Stimulated activated CD4-positive, alpha-beta T cell treated with anti-CD3 and anti-CD28 coated beads, TNF-alpha, amount 100 ng/mL, for 48 hours (primary cell): ENCODE measurements at places on chromosomes 16 and 17.
A peak's percentile ranks its signal among the peaks of the same experiment; 100 is the strongest.

GRCh38 chr17:15649861-15650421 is 30.4 kb upstream of the FBXW10B start:
- no peak for DNase-seq

- DNase-seq, result no peak
These were observed 22.3 kb upstream of the PLCG2 start for GRCh38 chr16:81756615-81757356.

DNA sequence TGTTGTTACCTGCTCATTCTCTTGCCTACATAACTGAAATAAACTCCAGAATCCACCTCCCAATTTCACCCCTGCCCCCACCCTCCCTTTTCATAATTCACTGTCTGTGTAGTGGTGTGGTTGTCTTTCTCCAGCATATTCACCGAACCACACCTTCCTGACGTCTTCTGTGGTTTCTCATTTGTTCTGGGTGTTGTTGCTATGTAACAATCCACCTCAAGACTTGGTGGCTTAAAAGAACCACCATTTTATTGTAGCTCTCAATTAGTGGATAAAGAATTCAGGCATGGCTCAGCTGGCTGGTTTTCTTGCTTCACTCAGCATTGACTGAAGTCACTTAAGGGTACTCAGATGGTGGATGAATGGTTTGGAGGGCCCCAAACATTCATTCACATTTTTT is 229.8 kb downstream of the MAF start:
- no peak for DNase-seq

DNA sequence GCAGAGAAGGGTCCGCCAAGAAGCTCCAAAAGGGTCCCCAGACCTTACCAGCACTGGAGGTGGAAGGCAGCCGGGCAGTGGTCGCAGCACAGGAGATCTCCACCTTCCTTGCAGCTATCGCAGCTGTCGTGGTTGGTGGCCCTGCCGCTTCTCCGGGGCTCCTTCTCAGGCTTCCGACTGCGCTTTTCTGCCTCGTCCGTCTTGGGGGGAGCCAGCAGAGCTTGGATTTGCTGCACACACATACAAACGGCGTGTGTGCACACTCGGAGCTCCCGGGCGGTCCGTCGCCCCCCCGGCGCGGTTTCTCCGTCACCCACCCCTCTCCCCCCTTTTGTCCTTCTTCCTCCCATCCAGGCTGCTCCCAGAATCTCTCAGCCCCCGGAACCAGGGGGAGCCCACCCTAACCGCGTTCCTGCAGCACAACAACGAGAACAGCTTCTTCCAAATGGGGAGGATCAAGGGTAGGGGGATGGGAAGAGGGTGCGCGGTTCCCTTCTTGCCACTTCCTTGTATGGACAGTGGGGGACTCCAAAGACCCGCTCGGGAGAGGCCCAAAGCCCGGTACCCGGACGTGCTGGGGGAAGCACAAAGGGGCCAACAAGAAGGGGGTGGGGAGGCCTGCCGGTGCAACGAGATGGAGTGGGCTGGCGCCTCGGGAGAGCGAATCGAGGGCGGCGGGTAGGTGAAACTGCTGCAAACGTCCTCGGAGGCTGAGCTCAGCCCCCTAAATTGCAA is 1.1 kb downstream of the PHF12 start:
- peak; percentile 12 for DNase-seq

- peak; percentile 88 for DNase-seq
These were observed 63.5 kb upstream of the PVALEF start for GRCh38 chr17:81101614-81102306.

DNA sequence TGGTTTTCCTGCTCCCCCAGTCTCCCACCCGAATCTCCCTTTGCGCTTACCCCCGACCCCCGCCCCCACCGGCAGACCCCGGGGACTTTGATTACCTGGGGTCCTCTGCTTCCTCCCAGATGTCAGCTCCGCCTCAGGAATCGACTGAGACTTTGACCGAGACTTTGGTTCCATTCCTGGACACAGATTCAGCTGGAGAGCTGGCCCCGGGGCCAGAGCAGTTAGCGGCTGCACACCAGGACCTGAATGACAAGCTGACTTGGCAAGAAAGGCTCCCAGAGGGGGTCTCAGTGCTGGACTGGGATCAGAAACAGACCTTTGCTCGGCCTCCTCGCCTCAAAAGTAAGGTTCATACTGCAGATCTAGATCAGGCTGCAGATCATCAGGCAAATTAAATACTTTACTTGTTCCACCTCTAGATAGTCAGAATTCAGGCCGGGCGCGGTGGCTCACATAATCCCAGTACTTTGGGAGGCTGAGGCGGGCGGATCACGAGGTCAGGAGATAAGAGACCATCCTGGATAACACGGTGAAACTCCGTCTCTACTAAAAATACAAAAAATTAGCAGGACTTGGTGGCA is 60.3 kb upstream of the FBXO47 start:
- no peak for DNase-seq

DNA sequence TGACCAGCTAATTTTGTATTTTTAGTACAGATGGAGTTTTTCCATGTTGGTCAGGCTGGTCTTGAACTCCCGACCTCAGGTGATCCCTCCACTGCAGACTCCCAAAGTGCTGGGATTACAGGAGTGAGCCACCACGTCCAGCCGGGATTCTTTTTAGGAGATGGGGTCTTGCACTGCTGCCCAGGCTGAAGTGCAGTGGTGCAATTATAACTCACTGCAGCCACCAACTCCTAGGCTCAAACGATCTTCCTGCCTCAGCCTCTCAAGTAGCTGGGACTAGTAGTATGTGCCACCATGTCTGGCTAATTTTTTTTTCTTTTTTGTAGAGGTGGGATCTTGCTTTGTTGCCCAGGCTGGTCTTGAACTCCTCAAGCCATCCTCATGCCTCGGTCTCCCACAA is 56.4 kb upstream of the MGAT5B start:
- DNase-seq, result no peak

GRCh38 chr17:49887086-49887743 is 39.3 kb upstream of the TAC4 start:
- no peak for DNase-seq

- DNase-seq, result no peak
These were observed 52.7 kb upstream of the NOG start for GRCh38 chr17:56540836-56541235.

DNA sequence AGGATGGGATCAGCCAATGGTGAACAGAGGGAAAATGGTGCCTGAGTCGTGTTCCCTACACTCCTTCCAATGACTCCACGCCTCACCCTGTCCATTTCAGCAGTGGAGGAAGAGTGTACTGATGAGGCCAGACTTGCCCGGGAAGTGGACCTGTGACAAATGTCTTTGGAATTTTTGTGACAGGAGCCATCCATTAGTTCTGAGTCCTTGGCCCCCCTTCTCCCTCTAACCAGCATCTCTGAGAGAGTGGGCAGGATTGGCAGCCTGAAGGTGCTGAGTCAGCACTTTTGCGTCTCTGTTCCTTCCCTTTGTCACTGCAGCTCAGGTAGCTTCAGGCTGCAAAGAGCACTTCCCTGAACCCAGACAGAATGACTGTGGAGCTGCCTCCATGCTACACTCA is 30.8 kb downstream of the BEAN1 start:
- no peak for DNase-seq

DNA sequence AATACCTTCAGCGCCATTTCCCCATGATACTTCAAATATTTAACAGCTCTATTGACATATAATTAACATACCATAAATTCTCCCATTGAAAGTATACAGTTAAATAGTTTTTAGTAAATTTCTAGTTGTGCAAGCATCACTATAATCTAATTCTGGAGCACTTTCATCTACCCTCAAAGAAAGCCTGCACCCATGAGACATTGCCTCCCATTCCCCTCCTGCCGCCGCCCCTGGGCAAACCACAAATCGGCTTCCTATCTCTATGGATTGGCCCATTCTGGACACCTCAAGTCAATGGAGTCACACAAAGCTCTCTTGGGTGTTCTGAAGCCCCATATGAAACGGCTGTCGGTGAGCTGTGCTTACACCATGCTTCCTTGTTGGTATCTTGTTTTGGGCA is 77.3 kb upstream of the CBX4 start:
- DNase-seq, result no peak

DNA sequence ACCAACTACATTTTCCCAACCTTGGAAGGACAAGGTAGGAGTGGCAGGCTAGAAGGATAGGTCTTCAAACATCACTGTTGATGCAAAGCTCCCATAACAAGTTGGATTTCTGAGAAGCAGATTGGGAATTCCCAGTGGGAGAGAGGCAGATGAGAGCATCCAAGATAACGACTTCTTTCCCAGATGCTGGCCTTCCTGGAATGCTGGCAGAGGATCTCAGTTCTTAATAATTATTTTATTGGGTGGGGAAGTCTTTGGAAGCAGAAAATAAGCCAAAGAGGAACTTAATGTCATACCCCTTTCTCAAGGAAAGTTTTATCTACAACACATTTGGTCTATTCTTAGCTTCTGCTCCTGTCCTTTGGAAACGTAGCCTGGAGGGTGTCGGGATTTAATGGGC is 64.5 kb downstream of the MPRIP start:
- DNase-seq, result no peak

DNA sequence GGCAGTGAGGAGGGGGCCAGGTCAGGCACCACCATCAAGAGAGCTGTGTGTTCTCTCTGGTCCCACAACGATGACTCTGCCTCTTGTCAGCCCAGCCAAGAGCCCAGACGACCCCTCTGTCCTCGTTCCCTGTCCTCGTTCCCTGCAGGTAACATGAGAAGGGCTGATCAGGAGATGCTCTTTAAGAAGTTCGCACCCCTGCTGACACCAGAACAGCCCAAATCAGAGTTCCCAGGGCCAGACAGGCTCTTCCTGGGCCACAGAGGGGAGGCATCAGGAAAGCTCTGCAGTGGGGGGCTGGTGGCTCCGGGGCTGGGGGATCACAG is 13.5 kb upstream of the DNAI2 start:
- no peak for DNase-seq

DNA sequence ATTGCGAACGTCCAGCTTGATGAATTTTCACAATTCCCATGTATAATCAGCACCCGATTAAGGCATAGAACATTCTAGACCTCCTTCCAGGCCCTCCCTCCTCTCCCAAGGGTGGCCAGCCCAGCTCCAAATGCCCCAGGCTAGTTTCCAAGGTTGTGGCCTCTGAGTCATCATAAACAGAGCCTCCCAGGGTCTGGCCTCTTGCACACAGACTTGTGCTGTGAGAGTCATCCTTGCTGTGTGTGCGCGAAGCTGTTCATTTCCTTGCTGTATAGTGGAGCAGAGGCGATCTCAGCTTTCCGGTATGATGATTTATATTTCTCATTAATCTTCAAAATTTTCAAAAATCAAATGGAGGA is 20.5 kb upstream of the JPH3 start:
- DNase-seq, result no peak

DNA sequence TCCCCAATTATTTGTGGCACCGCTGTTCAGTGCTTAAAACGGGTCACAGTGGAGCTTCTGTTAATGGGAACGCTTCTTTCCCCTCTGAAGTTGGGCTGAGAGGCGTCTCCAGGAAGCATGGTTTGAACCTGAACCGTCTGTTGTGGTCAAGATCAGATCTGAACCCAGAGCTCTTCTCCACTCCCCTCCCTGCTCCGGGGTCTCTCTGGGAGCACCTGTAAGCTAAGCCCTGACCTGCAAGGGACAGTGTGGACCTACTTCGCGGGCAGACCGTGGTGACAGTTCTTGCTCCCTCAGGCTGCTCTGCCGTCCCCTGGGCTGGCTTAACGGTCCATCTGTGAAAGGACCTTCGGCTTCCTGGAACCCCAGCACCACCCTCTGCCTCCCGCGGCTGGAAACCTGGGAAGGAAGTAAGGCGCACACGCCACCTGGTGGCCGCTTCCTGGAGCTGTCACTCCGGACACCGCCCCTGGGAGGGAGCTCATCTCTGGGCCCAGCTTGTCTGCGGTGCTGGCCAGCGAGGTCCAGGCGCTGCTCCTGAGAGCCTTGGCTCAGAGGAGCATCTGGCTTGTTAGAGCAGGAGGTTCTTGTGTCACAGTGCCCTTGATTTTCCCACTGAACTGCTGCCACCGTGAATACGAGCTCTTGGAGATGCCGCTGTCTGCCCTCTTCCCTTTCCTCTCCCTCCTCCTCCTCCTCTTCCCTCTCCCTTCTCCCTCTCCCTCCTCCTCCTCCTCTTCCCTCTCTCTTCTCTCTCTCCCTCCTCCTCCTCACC is 518.5 kb upstream of the EEF2KMT start:
- peak; percentile 6 for DNase-seq

DNA sequence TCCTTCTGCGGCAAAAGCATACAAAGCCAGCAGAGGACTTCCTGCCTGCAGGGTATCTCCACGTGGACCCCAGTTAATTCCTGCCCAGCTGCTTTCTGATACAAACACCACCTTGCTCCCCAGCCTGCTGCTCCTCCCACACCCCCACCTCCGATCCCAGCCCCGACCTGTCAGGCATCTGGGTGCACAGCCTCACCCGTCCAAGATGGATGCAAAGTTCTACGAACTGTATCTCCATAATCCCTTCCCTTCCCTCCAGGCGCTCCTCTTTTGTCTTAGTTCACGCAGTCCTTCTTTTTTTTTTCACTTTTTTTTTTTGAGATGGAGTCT is 15.6 kb upstream of the FOXJ1 start:
- DNase-seq, result no peak

GRCh38 chr17:10127819-10128425 is 70.5 kb downstream of the GAS7 start:
- no peak for DNase-seq

DNA sequence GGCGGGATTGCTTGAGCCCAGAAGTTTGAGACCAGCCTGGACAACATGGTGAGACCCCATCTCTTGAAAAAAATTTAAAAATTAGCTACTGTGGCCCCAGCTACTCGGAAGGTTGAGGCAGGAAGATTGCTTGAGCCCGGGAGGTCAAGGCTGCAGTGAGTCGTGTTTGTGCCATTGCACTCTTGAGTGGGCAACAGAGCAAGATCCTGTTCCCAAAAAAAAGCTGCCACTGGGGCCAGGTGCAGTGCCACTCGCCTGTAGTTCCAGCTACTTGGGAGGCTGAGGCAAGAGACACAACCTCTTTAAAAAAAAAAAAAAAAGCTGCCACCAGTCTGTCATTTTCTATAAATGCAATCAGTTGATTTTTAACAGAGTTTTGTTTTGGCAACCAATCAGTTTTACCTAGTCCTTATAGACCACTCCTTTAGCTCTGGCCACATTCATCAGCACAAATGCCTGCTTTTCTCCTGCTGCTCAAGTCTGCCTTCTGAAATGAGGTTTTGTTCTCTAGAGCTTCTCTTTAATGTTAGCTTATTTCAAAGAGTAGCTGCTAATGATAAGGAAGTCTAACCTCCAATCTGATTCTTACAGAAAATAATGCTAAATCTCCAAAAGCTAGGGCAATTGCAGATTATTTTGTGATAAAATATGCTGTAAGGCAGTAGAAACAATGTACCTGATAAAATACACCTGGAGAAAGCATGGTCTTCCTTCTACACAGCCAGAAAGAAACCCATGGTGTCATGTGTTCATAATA is 64.8 kb downstream of the TUBD1 start:
- no peak for DNase-seq

GRCh38 chr17:51709694-51710633 is 448.6 kb downstream of the CA10 start:
- DNase-seq, result no peak
